ENCODE measurements at places on chromosomes 2 and 18.
A peak's percentile ranks its signal among the peaks of the same experiment; 100 is the strongest.

GRCh38 chr2:215479121-215479520 lies 43.3 kb upstream of the FN1 start:
- no peak for DNase-seq

GRCh38 chr18:67376372-67376771 lies 140.1 kb downstream of the DSEL start:
- DNase-seq = no peak

GRCh38 chr18:49739275-49739674 lies 74.1 kb downstream of the ACAA2 start:
- no peak for DNase-seq

- no peak for DNase-seq
These were observed 144.1 kb downstream of the EVA1A start for GRCh38 chr2:75416420-75417342.

DNA sequence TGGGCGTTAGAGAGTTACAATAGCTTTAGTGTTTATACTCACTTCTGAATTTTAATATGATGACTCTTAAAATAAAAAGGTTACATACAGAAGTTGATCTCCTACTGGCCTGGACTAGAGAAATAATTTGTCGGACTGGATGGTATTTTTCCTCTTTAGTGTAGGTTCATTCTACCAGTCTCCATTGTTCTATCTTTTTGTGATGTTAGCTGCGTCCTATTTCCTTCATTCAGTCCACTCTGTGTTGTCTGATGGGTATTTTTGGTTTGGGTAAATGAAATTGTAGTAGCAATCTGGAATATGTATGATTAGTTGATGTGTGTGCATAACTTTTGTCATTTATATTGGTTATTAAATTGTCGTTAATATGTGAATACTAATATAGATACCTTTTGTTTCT lies 5.3 kb downstream of the DDX1 start:
- no peak for DNase-seq

- DNase-seq = peak; percentile 55
These were observed 253.8 kb downstream of the TGIF1 start for GRCh38 chr18:3703732-3704176.

GRCh38 chr2:70647873-70648481 lies 94.4 kb upstream of the TGFA start:
- peak; percentile 52 for DNase-seq

GRCh38 chr2:246489-247144 lies 17.2 kb downstream of the SH3YL1 start:
- DNase-seq = peak; percentile 71

- no peak for DNase-seq
These were observed 56.4 kb downstream of the ZFP36L2 start for GRCh38 chr2:43169987-43170386.

DNA sequence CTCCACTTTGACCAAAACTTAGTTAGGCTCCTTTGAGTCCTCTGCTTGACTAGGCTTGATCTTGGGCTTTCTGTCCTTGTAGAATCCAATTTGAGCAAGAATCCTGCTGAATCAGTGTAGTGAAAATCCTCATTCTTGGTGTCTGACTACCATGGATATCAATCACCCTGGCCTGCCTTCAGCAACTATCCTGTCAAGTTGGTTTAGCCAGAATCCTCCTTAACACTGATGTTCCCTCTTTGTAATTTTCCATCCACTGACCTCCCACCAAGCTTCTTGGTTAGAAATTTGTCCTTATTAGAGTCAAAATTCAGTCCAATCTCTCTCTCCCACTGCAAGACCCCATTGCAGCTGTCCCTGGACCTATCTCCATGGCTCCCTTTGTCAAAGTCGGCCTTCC lies 494 bp upstream of the RBM45 start:
- no peak for DNase-seq

DNA sequence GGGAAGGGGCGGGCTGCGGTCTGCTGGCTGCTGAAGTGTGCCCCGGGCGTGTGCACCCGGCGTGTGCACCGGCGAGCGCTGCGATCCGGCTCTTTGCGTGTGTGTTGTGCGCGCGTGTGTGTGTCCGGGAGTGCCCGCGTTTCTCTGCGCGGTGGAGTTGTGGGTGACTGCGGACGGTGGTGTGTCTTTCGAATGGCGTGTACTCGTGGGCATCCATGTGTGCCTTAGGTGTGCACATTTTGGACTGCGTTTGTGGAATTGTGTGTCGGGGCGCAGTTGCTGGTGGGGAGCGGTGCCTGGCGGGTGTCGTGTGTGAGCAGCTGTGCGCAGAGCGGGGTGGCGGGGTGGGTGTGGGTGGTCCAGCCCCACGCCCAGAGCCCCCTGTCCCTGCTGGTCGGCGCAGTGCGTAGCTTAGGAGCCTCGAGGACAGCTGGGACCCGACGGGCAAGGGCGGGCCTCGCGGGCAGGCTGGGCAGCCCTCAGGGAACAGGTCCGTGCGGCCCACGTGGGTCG lies 533 bp downstream of the HPCAL1 start:
- DNase-seq = no peak

GRCh38 chr18:64650068-64650467 lies 501.2 kb upstream of the LINC00305 start:
- no peak for DNase-seq

GRCh38 chr2:64036034-64036705 lies 16.9 kb upstream of the VPS54 start:
- no peak for DNase-seq

GRCh38 chr2:39772812-39773152 lies 6.3 kb downstream of the THUMPD2 start:
- DNase-seq = no peak

- no peak for DNase-seq
These were observed 377.2 kb downstream of the SOX11 start for GRCh38 chr2:6069381-6069780.

GRCh38 chr2:105780606-105781005 lies 35.9 kb downstream of the NCK2 start:
- DNase-seq = no peak

DNA sequence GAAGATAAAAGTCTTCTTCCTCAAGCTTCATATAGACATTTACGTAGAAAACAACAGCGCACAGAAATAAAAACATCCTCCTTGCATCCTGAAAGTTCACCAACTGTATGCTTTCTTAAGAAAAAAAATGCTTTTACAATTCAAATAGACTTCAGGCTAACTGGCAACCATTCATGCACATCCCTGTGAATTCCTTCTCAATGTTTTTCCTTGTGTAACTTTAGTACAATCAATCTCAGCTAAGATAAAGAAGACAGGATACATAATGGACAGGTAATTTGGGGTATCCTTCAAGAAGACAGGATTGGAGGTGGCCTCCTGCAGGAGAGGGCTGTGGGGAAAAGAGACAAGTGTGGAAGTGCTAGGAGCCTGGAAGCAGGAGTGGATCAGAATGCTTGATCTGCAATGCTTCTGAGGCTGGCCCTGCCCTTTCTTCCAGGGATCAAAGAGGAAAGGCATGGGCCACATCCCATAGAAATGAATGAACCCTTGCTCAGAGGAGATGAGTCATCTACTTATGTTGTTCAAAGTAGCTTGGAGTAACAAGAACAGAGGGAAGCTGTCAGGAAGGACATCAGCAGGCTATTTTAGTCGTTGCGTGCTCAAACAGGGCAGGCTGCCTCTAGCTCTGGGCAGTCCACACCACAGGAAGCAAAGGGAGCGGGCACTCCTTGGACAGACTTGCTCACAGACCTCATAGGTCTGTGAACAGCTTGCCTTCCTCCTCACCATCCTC lies 126.6 kb downstream of the TMEM131 start:
- no peak for DNase-seq

DNA sequence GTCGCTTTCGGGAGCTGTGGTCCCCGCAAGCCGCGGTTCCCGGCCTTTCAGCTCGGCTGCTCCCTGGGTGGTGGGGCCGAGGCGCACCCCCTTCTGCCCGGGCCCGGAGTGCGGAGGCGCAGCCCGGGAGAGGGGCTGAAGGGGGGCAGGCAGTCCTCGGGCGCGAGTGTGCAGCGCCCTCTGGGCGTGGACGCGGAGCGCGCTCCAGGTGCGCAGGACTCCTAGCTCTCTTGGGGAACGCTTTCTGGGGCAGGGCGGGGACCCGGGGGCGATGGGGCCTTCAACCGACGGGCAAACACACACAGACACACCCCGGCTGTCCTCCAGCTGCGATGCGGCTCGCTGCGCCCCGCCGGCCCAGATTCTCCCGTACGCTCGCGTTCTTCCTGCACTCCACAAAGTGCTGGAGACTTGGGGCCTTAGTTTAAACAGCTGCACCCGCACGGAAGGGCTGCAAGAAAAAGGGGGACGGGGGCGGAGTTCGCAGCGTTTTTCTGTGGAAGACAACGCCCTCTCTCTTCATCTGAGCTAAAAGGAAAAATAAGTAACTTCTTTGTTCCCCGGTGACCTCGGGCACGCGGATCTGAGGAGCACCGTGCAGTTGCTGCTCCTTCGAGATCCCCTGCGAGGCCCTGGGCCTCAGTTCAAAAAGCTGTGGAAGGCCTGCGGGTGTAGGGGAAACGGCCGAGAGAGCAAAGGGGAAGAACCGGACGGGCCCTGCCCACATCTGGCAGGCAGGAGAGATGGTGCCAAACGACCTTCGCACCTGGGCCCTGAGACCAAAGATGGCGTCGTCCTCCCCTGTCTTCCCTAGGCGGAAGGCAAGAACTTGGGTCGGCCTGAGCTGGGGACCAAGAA lies 593 bp upstream of the SDC1 start:
- DNase-seq = no peak

- no peak for DNase-seq
These were observed 102.5 kb downstream of the BARD1 start for GRCh38 chr2:214706986-214707385.

- DNase-seq = no peak
These were observed 28.4 kb downstream of the GREB1L start for GRCh38 chr18:21270453-21270852.

GRCh38 chr2:196131384-196131937 lies 39.9 kb downstream of the STK17B start:
- DNase-seq = no peak

DNA sequence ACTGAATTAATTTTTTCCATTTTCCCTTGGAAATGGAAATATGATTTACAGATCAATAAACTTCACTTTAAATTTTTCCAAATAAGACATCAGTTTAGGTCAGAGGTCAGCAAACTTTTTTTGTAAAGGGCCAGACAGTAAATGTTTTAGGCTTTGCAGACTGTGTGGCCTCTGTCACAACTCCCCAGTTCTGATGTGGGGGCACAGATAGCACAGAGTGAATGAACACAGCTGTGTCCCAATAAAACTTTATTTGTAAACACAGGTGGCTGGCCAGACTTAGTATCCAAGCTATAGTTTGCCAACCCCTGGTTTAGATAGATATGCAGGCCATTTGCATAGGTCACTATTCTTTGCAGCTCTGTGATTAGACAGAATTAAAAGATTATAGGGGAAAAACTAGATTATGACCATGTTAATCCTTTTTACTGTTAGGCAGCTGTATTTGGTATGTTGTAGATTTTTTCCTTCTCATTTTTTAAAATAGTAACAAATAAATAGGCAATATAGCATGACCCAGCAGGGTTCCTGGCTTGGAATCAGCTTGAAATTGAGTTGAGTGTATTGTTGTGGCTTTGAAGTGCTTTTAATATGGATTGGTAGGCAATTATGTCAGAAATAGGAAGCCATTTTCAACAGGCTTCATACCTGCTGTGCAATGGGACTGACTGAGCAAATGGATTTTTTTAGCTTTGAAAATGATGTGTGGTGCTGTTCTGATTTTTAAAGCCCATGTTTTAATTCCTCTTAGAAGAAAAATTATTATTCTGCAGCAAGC lies 59.7 kb downstream of the WDSUB1 start:
- DNase-seq = no peak

DNA sequence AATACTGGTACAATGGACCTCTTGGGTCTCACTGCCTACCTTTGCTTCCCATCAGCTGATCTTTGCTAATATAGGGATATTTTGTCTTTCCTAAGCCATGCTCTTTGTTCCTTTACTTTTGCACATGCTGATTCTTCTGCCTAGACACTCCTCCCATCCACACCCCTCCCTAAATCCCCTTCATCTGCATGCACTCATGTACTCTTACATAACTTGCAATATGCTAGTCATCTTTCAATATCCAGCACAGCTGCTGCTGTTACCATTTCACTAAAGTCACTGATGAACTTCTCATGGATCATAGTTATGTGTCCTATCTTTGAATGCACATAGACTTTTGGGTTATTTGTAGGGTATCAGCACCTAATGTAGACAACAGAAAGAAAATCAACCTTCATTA lies 18.5 kb upstream of the DTNA start:
- no peak for DNase-seq
